ENCODE measurements at places on chromosomes 7 and 10.

DNA sequence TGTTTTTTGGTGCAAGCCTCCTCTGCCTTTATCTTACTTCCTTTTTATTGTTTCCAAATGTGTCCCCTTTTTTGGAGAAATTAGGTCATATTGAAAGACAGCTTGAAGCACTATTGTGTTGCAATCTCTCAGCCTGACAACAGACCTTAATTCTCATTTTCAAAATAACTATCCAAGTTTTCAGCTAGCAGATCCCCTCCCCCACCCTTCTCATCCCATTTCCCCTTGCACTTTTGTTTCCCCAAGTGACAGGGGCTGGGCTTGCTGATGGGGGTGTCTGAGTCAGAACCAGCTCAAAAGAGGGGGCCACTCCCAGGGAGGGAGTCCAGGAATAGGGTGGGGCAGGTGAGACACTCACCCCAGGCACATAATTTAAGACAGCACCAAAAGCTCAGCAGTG is 75.3 kb downstream of the MKI67 start:
- DNase-seq = no peak

DNA sequence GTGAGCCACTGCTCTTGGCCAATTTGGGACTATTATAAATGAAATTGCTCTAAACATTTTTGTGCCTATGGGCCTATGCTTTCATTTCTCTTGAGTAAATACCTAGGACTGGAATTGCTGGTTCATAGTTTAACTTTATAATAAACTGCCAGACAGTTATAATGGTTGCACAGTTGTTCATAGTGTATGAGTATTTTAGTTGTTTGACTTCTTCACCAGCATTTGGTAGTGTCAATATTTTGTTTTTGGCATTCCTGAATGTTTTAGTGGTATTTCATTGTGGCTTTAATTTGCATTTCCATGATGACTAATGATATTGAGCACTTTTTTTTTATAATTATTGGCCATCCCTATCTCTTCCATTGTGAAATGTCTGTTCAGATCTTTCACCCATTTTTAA is 29.5 kb downstream of the PLEKHA8 start:
- no peak for DNase-seq

GRCh38 chr7:139915268-139915863 is 86.3 kb downstream of the TBXAS1 start:
- no peak for DNase-seq

DNA sequence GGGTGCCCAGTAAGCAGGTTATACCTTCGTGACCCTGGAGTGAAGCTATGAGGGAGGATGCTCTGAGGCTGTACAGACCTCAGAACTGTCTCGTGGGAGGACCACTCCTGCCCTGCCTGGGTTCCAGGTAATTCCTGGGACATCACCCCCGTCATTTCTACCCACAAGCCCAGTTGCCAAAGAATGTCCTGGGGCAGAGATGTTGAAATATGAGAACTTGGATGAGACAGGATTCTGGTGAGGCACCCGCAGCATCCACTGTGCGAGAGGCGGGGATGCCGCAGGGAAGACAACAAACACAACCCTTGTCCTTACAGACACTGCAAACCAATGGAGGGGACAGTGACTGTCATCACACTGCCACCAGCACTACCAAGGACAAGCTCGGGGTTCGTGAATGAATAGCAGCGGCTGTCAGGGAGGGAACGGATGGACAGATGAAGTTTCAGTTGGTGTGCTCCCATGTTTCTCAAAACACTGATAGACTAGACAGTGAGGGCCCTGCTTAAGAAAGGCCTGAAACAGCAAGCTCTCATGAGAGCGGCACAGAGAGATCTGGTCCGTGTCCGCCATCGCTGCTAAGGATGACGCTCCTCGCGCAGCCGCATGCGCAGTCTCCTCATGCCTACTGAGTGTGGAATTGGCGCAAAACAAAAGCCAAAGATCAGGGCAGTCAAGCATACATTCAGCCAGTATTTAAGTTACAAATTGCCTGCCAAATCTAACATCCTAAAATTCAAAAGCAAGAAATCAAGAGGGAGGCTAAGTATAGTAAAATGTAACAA is 82.0 kb upstream of the RHEB start:
- DNase-seq = no peak

DNA sequence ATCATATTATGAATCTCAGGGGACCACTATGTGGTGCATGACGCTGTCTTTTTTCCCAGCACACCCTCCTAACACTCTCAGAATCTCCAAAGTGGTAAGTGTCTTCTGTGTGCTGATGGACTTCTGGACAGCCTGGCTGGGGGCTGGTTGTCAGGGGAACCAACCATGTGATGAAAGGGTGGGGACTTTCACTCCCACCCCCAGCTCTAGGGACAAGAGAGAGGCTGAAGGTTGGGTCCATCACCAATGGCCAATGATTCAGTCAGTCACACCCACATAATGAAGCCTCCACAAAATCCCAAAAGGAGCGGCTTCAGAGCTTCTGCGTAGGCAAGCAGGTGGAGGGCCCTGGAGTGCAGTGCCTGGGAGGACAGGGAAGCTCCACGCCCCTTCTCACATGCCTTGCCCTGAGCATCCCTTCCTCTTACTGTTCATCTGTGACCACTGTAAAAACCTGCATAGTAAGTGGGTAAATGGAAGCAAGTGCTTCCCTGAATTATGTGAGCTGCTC is 44.6 kb downstream of the RASGEF1A start:
- no peak for DNase-seq

- DNase-seq = no peak
Measured at GRCh38 chr10:4196183-4196582, 411.2 kb upstream of the KLF6 start.

DNA sequence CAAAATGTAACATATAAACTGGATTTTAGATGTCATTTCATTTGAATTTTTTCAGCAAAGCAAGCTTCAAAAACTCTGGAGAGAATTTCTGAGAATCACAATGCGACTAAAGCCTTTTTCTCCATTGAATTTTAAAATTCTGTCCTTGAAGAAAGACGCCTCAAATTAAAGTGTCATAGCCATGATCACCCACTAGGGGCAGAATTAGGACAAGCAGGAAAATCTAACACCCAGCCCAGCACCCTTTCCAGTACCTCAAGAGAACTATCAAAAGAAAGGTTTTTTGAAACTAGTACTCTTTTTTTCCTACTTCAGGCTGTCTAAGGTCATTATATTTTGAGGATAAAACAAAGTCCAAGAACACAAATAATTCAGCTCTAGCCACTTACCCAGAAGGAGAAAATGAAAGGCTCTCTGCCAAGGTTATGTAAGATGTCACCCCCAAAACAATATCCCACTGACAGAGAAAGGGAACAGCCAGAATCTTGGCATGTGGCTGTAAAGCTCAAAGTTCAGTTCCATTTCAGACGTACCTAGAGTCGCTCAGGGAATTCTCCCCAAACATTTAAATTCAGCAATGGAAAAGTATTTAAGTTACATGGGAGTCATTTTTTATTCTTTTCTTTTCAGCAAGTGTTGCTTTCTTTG is 299.4 kb downstream of the SNX13 start:
- no peak for DNase-seq

DNA sequence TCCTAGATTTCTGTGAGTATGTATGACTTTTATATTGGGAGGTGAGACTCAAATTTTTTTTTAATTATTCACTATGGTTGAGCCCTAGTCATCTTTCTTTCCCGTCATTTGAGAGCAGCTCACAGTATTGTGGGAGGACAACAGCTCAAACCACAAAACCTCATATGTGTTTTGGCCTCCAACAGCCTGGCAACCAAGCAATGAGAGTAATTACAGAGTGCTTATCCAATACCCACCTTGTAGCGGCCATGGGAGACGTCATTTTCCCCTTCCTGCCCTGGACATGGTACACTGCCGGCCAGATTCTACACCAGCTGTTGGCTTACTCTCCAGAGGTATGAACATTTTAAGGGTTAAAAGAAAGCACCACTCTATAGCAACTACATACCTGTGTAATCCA is 49.1 kb downstream of the DOCK4 start:
- DNase-seq = no peak

DNA sequence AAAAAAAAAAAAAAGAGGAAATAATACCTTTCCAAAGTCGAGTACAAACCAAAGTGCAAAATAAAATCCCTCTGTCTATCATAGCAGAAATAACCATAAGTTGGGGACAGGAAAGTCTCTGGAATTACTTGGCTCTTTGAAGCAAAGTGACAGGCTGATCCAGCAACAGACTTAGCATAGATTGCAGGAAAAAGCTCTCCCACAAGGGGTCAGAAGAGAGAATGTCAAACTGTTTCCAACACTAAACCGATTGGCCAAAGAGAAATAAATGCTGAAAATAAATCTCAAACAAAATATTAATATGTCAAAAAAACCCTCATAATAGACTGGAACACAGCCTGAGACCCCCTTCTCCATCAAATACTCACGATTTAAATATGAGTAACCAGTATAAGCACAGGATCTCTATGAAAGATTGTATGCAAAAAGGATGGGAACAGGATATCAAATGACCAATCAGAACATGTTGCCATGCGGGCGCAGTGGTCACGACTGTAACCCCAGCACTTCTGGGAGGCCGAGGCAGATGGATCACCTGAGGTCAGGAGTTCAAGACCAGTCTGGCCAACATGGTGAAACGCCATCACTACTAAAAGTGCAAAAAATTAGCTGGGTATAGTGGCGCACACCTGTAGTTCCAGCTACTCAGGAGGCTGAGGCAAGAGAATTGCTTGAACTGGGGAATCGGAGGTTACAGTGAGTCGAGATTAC is 1000.7 kb upstream of the LRRN3 start:
- DNase-seq = no peak

DNA sequence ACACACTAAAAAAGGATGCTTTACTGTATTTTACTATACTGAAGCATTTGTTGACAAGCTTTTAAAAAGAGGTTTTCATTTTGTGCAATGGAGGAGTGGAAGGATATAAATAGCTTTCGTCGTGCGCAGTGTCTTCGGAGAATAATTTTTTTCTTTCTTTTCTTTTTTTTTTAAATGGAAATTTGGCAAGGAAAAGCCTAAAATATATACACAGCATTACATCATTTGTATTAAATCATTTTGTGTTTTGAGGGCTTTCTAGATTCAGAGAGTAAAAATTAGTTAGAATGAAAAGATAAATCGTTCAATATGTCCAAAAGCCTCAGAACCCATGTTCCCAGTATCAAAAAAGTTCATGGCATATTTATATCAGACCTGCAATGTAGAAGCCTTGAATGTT is 150.2 kb upstream of the FERD3L start:
- no peak for DNase-seq

- DNase-seq = no peak
Measured at GRCh38 chr7:131038153-131038552, 289.5 kb upstream of the MKLN1 start.

GRCh38 chr7:25134358-25135010 is 9.4 kb upstream of the CYCS start:
- no peak for DNase-seq

GRCh38 chr7:42226354-42226941 is 10.6 kb downstream of the GLI3 start:
- no peak for DNase-seq

- no peak for DNase-seq
Measured at GRCh38 chr7:157408258-157409101, 71.7 kb downstream of the DNAJB6 start.

GRCh38 chr7:16916105-16916639 is 34.4 kb upstream of the AGR3 start:
- DNase-seq = no peak

DNA sequence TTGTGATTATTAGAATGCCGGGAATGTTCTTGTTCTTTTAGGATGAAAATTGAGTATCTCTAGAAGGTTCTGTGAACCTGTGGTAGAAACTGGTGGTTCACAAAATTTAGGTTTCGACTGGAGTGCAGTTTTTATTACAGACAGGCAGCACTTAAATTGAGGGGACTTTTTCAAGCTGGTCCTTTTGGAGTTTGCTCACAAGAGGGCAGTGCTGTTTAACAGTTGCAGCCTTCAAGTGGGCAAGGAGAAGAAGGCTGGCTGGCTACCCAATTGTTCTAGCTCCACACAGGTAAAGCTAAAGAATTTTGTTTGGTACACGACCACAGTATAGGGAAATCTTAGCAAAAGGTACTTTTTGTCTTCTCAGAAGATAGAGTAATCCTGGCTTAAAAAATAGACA is 233.6 kb downstream of the SNX13 start:
- DNase-seq = no peak

GRCh38 chr7:6436385-6436685 is 11.4 kb downstream of the DAGLB start:
- no peak for DNase-seq

- DNase-seq = no peak
Measured at GRCh38 chr7:46811529-46811928, 770.4 kb downstream of the TNS3 start.

DNA sequence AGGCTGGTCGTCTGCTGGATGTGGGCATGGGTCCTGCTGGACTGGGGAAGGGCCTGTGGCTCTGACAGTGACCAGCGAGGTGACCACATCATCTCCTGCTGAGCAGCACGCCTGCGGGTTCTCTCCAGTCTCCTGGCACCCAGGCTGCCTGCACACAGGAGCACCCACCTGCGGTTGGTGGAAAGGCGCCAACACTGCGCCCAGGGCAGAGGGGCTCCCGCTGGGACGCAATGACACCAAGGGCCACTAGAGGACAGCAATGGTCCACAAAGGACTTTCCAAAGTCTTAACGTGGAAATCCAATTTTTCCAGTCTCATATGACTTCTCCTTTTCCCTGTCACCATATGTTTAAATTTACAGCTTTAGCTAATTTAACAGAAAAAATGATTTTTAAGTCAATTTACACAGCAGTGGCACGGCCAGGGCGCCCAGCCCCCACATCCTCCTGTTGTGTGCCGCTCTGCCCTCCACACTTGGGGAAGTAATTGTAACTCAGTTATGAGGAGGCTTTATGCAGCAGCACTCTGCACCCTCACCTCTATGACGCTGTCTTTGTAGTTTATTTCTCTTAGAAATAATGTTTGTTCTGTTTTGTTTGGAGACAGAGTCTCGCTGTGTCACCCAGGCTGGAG is 38.1 kb downstream of the CFAP46 start:
- no peak for DNase-seq

DNA sequence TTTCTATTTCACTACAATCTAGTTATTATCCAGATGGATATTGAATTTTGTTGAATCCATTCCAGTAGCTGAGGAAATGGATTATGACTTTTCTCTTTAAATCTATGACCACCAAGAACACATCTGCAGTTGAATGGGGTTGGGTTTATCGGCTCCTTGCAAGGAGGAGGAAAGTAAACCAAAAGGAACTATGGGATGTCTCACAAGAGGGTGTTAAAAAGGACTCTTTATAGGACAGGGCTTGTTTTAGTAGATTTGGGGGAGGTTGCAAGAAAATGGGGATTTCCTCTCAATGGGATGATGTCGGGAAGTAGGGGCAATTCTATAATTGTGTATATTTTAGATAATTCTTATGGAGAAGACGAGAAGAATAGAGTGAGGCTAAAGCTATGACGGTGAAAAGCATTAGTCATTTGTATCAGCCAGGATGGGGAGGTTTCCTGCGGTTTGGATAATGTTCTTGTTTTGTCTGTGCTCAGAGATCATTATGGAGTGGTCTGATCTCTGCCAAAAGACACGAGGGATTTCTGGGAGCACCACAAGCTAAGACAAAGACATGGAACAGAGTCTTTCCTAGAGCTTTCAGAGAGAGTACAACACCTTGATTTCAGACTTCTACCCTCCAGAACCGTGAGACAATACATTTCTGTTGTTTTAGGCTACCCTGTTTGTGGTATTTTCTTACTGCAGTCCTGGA is 5.3 kb upstream of the LRRC61 start:
- no peak for DNase-seq

GRCh38 chr10:13117841-13118783 is 18.1 kb downstream of the OPTN start:
- DNase-seq = no peak
